ENCODE measurements at places on chromosomes 13 and 19.

GRCh38 chr19:1621021-1621420 is 15.8 kb upstream of the UQCR11 start:
- no peak for DNase-seq

GRCh38 chr19:8393871-8394250 is 3.7 kb downstream of the RAB11B start:
- DNase-seq, result no peak

DNA sequence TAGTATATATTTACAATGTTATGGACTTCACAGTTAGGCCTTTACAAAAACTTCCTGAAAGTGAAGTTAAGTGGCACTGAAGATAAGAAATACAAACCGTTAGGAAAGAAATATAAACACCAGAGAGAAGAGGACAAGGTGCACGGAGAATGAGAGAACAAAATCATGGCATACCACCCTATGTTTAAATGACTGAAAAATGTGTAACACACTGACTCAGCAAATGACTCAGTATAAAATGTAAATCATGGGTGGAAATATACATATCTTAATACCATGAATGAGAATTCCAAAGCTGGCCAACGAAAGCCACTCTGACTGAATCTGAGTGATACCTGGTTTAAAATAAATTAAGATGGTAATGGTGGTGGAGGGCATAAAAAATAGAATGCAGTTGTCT is 260.8 kb downstream of the DNAJC15 start:
- DNase-seq, result no peak

DNA sequence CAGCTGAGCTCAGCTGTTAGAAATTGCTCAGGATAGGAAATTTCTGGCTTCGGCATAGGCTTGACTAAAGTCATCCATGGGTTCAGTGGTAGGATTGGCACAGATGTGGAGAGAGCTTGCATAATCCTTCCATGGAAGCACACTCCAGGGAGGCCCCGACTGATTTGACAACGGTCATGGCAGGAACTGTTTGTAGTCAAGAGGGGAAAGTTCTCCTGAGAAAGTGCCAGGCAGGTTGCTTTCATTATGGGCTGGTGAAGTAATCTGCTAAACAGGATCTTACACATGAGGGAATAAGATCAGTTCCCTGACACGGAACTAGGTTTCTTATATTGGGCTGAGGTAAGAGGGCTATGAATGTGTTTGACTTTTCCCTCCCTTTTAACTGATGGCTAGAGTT is 120.1 kb downstream of the RGCC start:
- no peak for DNase-seq

GRCh38 chr19:29247471-29247870 is 34.5 kb upstream of the UQCRFS1 start:
- DNase-seq, result no peak

GRCh38 chr19:45395821-45396617 is 8.8 kb downstream of the PPP1R13L start:
- DNase-seq, result no peak

GRCh38 chr19:41027273-41027967 is 36.3 kb downstream of the CYP2B6 start:
- no peak for DNase-seq

DNA sequence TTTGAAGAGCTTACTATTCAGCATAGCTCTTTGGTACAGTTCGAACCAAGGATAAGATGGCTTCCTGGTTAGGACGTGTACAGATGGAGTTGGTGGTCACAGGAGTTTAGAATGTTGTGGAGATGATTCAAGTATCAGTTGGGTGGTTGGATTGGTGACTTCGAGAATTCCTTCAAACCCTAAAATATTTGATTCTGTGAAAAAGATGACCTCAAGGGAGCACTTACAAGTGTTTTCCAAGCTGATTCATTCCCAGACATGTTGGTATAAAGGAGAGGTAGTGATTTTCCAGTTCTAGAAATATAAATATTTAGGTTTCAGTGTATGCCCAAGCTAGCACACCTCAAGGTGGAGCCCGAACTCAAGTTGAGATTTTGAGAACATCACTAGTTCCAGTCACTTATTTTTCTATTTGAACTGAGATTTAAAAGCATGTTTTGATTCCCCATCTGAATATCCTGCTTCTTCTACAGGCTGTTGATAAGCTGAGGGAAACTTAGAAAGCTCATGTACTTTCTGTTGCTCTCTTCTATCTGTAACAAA is 306.1 kb downstream of the DCT start:
- no peak for DNase-seq

GRCh38 chr13:74092711-74093110 is 41.5 kb downstream of the KLF12 start:
- no peak for DNase-seq

DNA sequence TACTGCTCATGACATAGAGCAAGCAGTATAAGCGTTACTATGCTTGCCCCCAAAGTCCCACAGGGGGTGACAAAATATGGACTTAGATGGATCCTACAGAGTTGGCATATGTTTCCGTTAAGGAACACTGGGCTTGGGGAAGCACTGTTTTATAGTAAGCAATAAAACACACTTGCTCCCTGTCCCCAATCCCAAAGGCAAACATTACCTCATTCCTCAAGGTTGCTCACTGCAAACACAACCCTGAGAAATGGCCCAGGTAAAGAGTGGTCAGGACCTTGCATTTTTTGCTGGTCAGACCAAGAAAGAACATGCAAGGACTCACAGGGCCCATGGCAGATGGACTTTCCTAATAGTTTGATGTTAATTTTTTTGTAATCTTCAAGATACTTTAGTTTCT is 32.3 kb downstream of the UGGT2 start:
- DNase-seq, result no peak

DNA sequence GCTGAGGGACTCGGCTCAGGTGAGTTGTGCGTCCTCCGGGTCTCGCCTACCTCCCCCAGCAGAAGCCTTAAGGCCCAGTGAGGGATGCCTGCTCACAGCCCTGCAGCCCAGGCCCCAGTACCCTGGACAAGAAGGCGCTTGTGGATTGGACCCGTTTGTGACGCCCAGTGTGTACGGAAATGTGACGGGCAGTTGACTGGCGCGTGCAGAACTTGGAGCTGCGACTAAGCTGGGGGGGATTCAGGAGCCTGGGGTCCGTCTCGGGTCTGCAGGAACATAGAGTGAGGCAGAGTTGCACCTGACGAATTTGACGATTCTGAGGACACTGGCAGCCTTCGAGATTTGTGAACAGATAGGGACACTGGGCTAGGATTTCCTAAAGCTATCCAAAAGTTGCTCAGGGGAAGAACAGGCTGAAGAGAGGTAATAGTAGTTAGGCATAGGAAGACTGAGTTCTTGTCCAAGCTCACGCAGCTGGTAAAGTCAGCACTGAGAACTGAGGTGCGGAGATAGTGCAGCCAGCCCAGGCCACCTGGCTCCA is 519 bp downstream of the ZNF551 start:
- DNase-seq, result no peak

GRCh38 chr13:98345107-98345935 is 168.3 kb upstream of the RNF113B start:
- DNase-seq, result no peak

- DNase-seq, result no peak
These were observed 794.3 kb upstream of the MIR17HG start for GRCh38 chr13:90553159-90553558.

- DNase-seq, result no peak
These were observed 37.7 kb downstream of the LHFPL6 start for GRCh38 chr13:39565036-39565949.

DNA sequence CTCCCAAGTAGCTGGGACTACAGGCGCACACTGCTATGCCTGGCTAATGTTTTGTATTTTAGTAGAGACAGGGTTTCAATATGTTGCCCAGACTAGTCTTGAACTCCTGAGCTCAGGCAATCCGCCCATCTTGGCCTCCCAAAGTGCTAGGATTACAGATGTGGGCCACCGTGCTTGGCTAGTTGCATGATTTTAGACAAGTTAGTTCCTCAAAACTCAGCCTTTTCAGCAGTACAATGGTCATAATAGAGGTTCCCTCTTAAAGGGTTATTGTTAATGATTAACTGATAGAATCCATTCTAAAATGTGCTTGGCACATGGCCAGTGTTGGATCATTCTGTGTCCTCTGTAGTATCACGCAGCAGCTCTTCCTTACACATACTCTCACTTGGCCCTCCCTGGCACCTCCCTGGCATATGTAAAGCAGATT is 19.5 kb upstream of the IFT88 start:
- no peak for DNase-seq

GRCh38 chr19:48123907-48124651 is 13.5 kb upstream of the PLA2G4C start:
- peak; percentile 69 for DNase-seq

GRCh38 chr13:27709779-27710178 is 82.5 kb upstream of the GSX1 start:
- no peak for DNase-seq

DNA sequence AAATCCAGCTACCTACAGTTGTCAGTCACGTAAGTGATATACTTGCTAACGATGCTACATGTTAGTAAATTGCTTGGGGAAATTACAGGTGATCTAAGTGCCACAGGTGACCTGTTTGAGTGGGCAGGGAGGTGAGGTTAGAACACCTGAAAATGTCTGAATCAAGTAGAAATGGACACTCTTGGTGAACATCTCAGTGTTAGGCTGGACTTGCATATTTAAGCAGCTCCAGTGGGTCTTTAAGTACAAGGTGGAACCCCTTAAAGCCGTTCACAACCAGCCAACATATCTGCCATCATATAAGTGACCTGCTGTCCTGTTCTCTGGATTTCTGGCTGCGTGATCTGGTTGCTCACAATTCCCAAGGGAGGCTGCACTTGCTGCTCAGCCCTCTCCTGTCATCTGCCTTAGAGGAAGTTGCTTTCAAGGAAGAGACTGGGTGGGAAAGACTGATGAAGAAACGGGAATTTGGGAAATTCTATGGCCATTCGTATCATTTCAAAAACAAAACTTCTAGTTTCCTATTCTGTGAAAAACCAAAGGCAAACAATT is 244.0 kb downstream of the DCLK1 start:
- no peak for DNase-seq

GRCh38 chr19:45881909-45882528 is 3.9 kb downstream of the IRF2BP1 start:
- DNase-seq, result no peak

DNA sequence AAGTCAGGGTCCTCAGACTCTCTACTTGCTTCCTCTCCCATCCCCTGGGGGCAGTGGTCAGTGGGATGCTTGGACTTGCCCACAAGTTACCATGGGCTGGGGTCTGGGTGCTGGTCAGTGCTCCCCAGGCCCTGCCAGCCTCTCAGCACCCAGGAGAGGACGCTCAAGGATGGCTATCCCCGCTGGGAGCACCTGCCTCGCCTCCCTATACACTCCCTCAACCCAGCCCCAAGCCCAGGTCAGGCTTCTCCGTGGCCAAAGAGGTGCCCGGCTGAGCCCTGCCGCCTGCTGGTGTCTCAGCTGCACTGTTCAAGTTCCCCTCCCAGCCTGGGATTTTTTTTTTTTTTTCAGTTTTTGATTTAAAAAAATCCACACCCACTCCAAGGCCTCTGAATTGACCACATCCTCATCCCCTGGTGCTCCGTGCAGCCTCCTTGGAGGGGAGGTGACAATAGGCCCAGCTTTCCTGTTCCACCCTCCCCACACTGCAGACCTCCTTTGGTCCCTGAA is 10.8 kb downstream of the F2RL3 start:
- DNase-seq, result peak; percentile 48

- peak; percentile 90 for DNase-seq
These were observed 4.9 kb upstream of the TNFSF14 start for GRCh38 chr19:6674868-6675305.

DNA sequence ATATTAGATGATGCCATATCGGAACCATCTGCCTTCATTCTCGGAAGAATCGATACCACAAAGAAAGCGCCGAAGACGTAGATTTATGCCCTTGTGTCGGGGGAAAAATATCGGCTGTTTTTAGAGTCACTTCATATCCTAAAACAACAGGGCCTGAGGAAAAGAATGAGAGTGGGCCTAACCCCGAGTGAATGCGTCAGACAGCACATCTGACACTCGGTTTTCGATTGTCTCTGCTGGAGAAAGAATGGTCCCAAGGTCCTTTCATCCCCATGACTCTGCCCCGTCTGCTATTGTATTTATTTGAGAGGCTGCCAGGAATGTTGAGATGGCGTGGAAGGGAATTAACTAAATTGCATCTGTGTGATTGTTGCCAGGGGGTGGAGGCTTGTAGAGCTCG is 46.1 kb downstream of the CHST8 start:
- no peak for DNase-seq

DNA sequence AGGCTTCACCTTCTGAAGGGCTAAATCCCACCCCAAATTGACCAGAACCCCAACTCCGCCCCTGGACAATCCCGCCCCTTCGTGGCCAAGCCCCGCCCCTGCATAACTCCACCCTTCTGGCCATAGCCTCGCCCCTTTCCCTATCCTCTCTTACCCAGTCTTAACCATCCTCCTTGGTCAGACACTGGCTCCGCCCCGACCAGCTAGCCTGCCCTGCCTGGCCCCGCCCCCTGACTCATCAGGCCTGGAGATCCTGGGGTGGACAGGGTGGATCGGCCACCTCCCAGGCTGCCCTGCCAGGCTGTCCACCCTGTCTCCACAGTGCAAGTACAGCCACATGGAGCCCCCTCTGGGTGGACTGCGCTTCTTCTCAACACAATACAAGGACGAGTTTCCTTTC is 8.0 kb upstream of the ZNF358 start:
- peak; percentile 42 for DNase-seq

GRCh38 chr19:13610039-13610691 is 103.9 kb upstream of the CACNA1A start:
- DNase-seq, result no peak

DNA sequence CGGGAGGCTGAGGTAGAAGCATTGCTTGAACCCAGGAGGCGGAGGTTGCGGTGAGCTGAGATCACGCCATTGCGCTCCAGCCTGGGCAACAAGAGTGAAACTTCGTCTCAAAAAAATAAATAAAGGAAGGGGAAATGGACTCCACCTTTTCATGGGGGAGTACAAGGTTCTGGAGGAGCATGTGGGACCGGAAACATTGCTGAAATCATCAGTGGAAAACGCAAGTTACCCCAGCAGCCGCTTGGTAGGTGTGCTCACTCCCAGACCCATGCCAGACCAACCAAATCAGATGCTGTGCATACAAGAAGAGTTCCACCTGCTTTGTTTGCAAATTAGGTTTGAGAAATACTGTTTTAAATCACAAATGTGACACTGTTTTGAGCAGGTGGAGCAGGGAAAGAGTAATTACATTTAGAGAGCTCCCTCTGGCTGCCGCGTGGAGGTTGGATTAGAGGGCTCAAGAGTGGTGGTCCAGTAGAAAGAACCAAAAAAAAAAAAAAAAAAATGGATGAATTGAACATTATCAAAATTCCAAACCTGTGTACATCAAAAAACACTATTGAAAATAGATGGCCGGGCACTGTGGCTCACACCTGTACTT is 4.9 kb downstream of the ERICH4 start:
- DNase-seq, result no peak

GRCh38 chr19:21603431-21604231 is 98.2 kb downstream of the ZNF429 start:
- no peak for DNase-seq

DNA sequence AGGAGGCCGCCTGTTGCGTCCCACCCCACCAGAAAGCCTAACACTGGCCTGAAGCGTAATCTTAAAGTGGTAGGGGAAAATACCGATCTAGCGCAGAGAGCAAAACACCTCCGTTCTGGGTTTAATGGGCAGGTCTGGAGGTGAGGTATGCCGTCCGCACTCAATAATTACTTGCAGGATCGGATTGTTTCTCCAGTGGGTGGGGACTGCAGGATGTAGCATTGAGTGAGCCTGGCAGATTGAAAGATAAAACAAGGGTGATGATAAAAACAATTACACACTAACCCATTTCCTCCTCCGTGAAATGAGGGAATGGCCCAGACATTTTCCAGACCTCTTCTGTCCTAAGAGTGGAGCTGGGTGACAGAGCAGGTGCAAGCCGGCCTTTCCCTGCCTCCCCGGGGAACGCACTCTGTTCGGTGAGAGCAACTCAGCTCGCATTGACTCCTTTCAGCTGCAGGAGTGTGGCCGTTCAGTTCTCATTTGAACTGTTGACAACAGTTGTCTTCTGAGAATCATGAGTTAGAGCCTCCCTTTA is 110.2 kb upstream of the DOCK9 start:
- peak; percentile 28 for DNase-seq

Measured in stimulated activated naive CD8-positive, alpha-beta T cell treated with anti-CD3 and anti-CD28 coated beads, Interleukin-15, Interleukin-2, amounts not matched to agents 100 U/mL and 50 U/mL, for 24 hours (primary cell).